GOT3 (cell line): ENCODE measurements at places on chromosomes 13 and 19.

DNA sequence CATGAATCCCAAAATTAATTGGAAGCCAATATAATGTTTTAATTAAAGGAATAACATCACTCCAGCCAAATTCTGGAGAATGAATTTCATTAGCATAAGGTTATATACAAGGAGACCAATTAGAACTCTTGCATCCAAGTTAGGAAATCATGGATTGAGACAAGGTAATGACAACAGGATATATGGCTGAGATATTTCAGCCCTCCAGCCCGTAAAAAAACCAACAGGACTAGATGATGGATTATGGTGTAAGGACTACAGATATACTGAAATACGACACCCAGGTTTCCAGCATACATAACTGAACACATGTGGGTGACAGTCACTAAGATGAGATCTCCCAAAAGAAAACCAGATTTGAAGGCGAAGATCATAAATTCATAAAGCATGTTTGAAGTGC lies 56.5 kb downstream of the TSC22D1 start:
- DNase-seq: no peak

DNA sequence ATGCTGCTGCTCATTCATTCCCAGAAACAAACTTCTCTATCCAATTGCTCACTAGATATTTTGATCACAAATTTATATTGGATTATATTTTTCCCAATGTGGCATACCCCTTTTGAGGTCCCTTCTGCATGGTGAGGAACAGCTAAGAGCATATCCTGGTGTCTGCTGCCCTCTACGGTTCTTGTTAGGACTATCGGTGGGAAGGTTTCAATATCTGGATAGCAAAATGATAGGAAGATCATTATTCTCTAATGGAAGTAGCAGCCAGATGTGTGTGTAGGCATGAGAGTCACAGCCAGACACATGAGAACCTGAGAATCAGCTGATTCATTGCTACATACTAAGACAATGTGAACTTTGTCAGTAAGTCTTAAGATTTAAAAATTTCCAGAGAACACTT lies 1422.4 kb upstream of the MIR17HG start:
- no peak for DNase-seq

- no peak for DNase-seq
Observed at GRCh38 chr13:77184455-77184854, 142.4 kb downstream of the MYCBP2 start.

DNA sequence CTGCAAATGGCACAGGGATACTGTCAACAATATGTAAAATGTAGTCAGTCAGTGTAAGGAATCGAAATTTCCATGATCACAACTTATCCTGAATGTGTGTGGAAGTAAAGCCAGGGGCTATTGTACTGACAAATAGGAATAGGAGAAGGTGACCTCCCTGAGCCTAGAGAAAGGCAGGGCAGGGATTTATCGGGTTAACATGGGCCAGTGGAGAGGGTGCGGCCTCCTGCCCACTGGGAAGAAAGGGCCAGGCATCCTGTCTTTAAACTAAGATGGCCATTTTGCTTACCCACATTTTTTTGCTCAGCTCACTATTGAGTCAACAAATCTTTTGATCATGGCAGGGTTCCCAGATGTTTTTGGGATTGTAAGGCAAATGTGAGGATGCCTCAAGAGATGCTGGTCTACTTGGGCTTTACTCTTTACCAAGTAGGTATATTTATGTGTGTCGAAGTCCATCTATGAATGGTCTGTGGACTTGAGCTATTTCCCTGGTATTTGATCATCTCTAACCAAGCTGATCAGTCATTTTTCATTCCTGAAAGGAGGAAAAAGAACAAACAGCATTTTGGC lies 116.6 kb upstream of the RNF113B start:
- DNase-seq: no peak

DNA sequence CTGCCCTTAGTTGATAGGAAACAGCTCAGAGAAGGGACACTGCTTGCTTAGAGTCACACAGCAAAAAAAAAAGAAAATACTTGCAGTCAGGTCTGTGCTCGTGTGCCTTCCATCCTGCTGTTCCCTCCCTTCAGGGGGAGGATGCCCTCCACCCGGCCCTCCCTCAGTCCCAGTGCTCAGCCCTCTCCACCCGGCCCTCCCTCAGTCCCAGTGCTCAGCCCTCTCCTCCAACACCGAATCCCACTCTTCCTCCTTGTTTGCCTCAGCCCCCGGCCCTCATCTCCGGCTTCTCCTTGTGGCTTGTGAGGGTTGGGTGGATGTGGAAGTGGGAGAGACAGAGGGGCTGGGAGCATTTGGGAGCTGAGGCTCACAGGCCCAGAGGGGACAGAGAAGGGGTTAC lies 5.8 kb downstream of the TFPT start:
- DNase-seq: no peak

- DNase-seq: no peak
Observed at GRCh38 chr13:66560189-66560588, 669.9 kb downstream of the PCDH9 start.

DNA sequence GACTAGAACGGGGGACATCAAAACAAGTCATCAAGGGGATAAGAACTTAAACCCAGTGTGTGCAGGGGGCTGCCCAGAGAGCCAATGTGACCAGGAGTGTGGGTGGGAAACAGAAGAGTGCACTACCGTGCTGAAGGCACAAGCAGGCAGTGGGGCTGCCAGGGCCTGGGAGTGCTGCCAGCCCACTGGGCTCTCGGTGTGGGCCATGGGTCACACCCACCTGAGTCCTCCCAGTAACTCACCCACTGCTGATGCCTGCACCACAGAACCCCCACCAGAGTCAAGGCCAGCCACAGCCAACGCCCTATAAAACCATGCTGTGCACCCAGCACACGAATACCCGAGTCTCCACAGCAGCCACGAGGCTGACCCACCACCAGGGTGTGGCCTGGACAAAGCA lies 8.5 kb downstream of the MED26 start:
- no peak for DNase-seq

- no peak for DNase-seq
Observed at GRCh38 chr13:96771486-96772367, 222.5 kb downstream of the OXGR1 start.

GRCh38 chr13:81058916-81059290 lies 718.0 kb upstream of the SPRY2 start:
- no peak for DNase-seq

DNA sequence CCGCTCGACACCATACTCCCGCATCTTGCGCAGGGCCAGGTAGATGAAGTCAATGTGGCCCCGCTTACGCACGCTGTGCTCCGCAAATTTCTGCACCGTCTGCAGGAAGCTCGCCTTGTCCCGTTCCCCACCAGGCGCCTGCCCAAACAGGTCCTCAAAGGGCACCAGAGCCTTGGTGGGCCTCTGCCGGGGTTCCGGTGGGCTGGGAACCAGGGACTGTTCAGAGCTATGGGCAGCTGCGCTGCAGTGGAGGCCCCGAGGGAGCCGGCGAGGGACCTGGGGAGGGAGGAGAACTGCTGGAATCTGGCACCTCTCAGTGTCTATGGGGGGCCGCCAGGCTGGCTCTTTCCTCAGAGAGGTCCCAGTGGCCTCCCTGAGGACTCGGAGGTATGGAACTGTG lies 8.3 kb upstream of the ZNF653 start:
- no peak for DNase-seq

- DNase-seq: no peak
Observed at GRCh38 chr13:80871481-80871880, 530.6 kb upstream of the SPRY2 start.

DNA sequence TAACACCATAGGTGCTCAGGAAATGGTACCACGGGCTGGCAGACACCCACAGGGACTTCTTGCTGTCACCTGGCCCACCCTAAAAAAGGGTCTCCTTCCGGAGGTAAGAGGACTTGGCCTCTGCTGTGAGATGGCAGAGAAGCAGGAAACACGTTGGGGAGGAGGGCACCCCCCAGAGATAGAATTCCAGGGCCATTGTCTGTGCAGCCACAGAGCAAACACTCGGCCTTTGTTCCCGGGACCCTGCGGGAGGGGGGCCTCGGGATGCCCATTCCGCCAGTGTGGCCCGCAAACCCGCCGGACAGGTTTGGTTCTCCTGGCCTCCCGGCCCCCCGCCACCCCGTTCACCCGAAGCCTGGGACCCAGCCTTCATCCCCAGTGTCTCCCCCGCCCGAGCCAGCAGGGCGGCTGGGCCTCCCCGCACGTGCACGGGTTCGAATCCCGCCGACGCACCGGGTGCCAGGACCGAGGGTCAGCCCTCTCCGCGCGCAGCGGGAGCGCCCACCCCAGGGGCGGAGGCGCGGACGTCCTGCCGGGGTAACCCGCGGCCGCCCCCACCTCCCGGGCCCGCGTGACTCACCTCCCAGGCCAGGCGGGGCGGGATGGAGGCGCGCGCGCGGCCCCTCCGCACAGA lies 714 bp downstream of the PLPP2 start:
- no peak for DNase-seq
